ENCODE measurements at places on chromosomes 12 and 14.
A peak's percentile ranks its signal among the peaks of the same experiment; 100 is the strongest.

- peak; percentile 71 for DNase-seq
These were observed 81.4 kb downstream of the BBS10 start for GRCh38 chr12:76266797-76267196.

DNA sequence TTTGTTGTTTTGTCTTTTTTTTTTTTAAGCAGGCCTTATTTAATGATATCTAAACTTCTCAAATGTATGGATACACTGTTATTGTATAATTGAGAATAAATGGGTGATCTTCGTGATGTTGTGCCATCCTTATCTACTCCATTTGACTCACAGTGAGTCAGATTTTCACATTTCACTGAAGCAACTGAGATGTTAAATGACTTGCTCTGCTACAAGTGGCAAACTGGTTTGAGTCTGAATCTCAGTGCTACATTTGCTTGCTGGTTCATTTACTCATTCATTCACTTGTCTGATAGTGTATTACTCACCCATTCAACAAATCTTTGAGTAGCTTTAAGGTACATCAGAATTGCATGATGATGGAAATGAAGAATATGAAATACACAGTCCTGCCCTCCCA is 2.6 kb downstream of the KIAA0586 start:
- DNase-seq = no peak

GRCh38 chr12:104575442-104576186 is 118.9 kb downstream of the CHST11 start:
- no peak for DNase-seq

- peak; percentile 50 for DNase-seq
These were observed 1304.7 kb upstream of the FLRT2 start for GRCh38 chr14:84225268-84225667.

GRCh38 chr14:23577710-23578392 is 739 bp downstream of the JPH4 start:
- no peak for DNase-seq

DNA sequence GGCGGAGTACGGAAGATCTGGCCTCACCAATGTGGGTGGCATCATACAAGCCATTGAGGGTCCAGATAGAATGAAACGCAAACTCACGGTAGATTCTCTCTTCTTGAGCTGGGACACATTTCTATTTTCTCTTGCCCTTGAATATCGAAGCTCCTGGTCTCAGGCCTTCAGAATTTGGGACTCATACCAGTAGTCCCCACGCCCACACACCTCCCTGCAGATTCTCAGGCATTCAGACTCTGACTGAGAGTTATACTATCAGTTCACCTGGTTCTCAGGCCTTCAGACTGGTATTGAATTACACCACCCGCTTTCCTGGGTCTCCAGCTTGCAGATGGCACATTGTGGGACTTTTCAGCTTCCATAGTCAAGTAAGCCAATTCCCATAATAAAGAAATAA is 37.8 kb downstream of the EIF2S3B start:
- DNase-seq = no peak

DNA sequence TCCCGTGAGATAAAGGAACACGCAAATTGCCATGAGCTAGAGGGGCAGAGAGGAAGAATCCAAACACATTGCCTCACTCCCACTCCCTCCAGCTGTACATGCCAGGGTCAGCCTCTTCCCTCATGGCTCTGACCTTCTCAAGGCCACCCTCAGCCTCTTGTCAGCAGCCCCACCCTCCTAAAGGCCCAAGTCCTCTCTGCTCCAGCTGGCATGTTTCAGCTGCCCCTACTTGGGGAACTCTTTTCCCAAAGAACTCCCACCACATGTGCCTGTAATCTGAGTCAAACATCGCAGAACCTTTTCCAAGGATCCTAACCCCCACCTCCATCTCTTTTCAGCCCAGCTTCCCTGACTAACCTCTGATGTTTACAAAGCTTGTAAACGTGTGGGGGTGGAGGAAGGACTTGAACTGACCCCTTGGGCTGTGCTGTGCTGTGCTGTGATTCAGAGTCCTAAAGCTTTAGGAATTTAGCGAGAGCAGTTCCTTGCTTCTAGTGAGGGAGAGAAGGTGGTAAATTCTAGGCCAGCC is 7.3 kb upstream of the CACNB3 start:
- DNase-seq = peak; percentile 78

DNA sequence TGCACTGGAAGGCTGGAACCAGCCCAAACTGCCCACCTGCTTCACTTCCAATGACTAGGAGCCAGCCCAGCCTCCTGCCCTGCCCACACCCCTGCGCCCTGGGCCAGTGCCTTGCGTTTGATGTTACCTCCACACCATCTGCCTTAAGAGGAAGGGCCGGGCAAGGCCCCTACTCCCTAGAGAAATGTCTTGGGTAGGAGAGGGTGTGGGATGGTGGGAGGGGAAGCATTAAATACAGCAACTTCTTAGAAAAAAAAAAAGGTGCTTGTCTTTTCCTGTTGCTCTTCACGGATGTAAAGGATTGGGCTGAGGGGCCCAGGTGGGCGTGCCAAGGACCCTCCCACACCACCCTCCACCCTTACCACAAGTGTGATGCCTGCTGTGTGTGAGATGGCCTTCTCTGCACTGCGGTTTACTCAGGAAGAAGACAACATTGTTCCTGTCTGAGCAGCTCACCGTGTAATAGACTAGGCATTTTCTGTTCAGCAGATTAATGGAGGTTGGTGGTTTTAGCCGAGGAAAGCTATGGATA is 99.9 kb downstream of the NINJ2 start:
- DNase-seq = peak; percentile 32

All from muscle of back (tissue), 13 donors.